ENCODE measurements at places on chromosomes 11 and 22. TPM values are rescaled to one million over a fixed set of nuclear protein-coding genes. Genes with fewer than 3 reads are reported as not detected.

Gene NELL1
- total RNA-seq = 0.27 TPM

Gene SLC15A3
- total RNA-seq = 1.6 TPM

Gene KDM4E
- total RNA-seq = not detected

Gene MCAT
- 25.0 TPM for total RNA-seq

Data from hematopoietic multipotent progenitor cell (in vitro differentiated cells).